Neural crest cell (in vitro differentiated cells): ENCODE measurements at places on chromosomes 7 and 10.

DNA sequence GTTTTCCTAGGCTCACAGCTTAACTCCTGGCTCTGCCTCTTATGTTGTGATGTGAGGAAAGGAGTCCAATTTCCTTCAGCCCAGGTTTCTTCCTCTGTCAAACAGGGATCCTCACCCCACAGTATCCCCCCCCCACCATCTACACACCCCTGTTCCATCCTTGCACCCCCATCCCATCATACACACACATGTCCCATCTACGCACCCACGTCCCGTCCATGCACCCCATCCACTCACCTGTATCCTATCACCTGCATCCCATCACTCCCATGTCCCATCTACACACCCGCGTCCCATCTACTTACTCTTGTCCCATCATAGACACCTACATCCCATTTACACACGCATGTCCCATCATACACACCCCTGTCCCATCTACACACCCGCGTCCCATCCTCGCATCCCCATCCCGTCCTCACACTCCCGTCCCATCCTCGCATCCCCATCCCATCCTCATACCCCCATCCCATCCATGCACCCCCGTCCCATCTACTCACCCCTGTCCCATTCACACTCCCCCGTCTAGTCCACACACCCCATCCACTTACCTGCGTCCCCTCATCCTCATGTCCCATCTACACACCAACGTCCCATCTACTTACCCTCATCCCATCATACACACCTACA, 117.3 kb downstream of the TRRAP start:
- no peak for DNase-seq

GRCh38 chr7:100467638-100468373, 3.7 kb upstream of the SPACDR start:
- DNase-seq = no peak

GRCh38 chr10:5561704-5562645, 37.2 kb downstream of the CALML3 start:
- no peak for DNase-seq

DNA sequence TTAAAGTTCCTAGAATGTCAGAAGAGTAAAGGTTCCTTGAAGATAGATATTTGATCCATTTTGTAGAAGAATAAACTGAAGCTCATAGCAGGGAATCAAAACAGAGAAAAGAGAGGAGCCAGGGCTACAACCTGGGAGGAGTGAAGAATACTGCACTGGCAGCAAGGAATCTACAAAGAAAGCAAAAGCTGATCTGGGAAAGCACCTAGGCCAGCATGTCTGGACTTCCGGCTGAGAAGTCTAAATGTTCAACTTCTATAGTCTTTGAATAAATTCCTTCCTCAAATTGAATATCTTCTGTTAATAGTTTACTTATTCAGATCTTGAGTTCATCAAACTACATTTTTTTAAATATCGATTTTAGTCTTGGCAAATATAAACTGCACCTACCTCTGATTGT, 78.2 kb downstream of the VPS41 start:
- no peak for DNase-seq

DNA sequence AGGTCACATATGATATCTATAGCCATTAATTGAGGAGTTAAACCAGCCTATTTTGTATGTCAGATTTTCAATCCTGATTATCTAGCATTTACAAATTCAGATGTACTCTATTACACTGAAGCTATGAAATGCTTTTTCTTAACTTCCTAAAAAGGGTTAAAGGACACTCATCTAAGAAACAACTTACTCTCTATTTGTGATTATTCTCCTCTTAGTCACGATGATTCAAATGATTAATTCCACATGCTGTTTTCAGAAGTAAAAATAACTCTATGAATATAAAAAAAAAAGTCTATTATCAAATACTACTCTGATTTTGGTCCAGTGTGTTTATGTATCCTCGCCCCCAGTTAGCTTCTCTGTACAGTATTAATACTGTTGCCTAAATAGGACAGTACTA, 1199.9 kb downstream of the GATA3 start:
- no peak for DNase-seq

DNA sequence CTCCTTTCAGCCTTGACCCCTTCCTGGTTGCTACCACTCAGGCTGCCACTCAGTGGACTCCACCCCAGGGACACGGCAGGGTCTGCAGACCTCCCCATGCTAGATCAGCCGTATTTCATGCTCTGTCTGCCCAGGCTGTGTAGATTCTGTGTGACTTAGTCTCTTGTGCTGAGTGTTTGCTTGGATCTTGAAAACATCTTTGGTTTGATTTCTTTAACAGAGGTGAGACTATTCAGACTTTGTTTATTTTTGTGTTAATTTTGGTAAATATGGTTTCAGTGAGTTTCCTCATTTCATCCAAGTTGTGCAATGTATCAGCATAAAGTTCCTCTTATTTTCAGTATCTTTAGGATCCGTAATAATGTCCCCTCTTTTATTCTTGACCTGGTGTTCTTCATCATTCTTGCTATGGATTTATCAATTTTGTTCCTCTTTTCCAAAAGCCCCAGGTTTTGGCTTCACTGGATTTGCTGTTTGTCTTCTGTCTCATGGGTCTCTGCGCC, 21.2 kb upstream of the PWWP2B start:
- no peak for DNase-seq
